Mesendoderm (in vitro differentiated cells): ENCODE measurements at places on chromosomes 2 and 18.

DNA sequence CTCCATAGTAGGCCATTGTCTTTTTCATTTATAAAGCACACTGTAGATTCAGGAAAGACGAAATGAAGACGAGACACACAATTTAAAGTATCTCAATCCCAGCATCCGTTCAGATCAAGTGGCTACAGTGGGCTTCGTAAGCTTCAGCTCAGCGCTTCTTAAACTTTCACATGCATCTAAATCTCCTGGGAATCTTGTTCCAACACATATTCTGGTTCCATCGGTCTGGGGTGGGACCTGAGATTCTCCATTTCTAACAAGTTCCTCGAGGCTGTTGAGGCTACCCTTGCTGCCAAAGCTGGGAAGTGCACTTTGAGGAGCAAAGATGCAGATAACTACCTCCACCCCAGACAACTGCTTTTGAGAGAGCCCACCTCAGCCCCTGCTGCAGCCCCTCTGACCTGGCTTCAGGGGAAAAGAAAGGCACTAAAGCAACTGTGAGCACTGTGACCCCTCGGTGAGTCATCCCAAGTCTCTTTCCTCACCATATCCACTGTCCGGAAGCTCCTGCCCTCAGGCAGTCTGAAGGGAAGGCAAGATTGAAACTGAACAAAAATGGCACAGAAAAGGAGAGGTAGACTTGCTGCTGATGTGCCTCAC lies 201.1 kb upstream of the FBXO11 start:
- peak; percentile 61 for DNase-seq

GRCh38 chr2:233928594-233929351 lies 11.6 kb downstream of the TRPM8 start:
- peak; percentile 38 for DNase-seq

- no peak for DNase-seq
Observed at GRCh38 chr2:126658319-126658904, 2.5 kb downstream of the GYPC start.

DNA sequence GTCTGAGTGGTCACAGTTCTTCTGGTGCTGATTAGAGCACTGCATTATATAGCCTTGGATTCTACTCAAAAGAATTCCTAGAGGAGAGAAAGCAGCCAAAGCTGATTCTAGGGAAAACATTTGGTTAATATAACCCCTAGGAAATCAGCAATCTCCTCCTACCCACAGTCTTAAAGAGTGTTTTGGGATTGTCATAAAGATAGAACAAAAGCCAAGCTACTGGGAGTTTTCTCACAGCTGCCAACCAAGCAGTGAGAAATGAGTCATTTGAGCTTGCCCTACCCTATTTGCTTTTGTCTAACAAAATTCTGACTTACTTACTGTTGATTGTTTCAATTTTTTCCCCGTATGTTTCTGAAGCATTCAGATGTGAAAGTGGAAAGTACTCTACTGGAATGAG lies 469.3 kb downstream of the PLCL1 start:
- no peak for DNase-seq

DNA sequence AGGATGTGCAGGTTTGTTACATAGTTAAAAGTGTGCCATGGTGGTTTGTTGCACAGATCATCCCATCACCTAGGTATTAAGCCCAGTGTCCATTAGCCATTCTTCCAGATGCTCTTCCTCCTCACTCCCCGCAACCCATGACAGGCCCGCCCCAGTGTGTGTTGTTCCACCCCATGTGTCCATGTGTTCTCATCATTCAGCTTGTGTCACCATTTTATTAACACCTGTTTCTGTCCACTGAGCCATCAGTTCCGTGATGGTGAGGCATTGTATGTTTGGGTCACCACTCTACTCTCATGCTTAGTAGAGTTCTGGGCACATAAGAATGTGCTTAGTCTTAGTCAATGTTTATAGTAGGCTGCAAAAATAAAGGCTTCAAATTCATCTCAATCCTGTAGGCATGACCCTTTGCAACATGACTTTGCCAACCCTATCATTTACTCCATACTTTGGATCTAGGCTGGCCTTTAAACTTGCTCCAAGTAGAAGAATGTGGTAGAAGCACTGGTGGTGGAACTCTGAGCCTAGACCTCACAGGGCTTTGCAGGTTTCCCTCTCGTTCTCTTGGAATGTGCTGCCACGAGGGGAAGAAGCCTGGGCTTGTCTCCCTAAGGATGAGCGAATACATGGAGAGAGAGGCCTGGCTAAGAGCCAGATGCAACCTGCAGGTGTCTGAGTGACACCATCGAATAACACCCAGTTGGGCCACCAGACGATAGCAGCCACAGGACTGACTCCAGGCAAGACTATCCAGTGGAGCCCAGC lies 161.5 kb downstream of the NAPG start:
- DNase-seq = no peak

DNA sequence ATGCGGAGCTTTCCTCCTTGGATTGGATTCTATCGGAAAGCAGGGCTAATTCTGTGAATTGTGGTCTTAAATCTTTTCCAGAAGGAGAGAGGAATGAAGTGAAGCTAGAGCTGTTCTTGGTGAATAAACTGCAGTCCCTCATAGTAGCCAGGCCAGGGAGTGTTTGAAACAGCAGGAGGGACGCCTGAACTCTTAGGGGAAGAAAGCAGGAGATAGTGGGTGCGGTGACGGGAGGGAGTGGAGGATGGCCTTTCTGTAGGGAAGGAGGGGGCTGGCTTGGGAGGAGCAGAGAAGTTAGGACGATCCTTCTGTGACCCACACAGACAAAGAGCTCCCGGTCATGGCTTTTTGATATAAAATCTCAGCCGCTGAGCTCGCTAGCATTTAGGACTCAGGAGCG lies 47.5 kb upstream of the KCNF1 start:
- DNase-seq = no peak

GRCh38 chr2:233082222-233082930 lies 22.2 kb downstream of the INPP5D start:
- DNase-seq = no peak
